ENCODE measurements at places on chromosomes 12 and 14. TPM values are rescaled to one million over a fixed set of nuclear protein-coding genes. Genes with fewer than 3 reads are reported as not detected.

The KLHL33 gene
- 1.2 TPM for total RNA-seq

DNA sequence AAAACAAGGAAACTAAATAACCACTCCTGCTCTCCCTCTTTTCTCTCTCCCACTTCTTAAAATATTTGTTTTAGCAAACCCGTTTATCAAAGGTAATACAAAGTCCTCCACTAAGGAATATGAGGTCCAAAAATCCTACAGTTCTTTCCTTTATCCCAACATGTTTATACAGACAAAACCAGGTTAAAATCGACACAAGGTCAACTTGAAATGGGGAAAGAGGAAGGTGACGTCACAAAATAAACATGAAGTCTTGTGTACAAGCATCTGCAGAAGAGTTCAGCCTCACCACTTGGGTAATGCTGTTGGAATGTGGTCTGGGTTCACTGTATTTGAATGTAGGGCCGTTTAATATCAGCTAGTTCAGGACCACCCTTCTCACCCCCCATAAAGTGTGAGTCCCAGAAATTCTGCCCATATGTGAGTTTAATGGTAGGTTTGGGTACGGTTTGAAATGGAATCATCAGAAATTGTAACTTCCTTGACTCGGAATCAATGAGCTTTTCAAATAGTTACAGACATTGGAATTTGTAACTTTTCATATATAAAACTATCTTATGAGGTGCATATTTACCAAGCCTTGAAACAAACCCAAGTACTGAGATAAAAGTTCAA is 120.0 kb upstream of the SLC38A2 start:
- DNase-seq: no peak

- no peak for DNase-seq
Measured at GRCh38 chr14:31410048-31410650, 10.2 kb downstream of the HEATR5A start.

GRCh38 chr12:55711786-55712553 is 3.9 kb upstream of the BLOC1S1 start:
- no peak for DNase-seq

DNA sequence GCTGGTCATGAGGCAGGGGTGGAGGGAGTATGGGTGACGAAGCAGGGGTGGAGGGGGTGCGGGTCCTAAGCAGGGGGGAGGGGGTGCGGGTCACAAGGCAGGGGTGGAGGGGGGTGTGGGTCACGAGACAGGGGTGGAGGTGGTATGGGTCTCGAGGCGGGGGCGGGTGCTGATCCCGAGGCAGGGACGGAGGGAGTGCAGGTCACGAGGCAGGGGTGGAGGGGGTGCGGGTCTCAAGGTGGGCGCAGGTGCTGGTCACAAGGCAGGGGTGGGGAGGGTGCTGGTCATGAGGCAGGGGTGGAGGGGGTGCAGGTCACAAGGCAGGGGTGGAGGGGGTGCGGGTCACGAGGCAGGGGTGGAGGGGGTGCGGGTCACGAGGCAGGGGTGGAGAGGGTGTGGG is 56.5 kb downstream of the ITPK1 start:
- no peak for DNase-seq
